Cardiac muscle cell (in vitro differentiated cells and primary cell): ENCODE measurements at places on chromosomes 3 and 15.

DNA sequence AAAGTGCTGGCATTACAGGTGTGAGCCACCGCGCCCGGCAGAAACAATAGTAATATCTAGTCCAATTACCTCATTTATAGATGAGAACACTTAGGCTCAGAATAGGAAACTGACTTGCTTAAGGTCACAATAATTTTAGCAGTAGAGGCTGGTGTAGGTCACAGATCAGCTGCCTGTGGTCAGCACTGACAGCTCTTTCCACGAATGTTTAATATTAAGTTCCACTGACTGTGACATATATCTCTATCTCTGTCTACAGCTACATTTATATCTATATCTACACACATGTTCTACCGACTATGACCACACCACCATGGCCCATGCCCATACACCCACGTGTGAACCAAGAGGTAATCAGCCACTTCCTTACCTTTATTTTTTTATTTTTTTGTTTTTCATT is 40.2 kb upstream of the DLG1 start:
- DNase-seq: no peak

GRCh38 chr3:161818106-161818505 is 321.5 kb downstream of the OTOL1 start:
- no peak for DNase-seq

DNA sequence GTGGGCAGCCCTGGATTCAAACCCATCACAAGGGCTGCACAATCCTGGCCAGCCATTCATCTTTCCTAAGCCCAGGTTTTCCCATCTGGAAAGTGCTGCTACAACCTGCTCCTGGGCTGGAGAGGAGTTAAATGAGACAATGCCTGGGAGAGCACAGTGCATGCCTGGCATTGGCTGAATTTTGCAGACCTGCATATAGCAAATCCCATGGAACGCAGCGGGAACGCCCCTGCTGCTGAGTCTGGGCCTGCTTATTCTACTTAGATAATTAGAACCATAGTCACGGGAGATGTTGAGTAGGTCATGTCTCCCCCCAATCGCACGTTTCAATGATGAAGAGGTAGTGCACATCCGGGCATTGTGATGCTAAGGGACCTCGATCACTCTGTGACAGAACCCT is 46.6 kb downstream of the ABTB1 start:
- DNase-seq: no peak

- DNase-seq: no peak
These were observed 205.6 kb downstream of the TP63 start for GRCh38 chr3:189836795-189837194.

- no peak for DNase-seq
These were observed 105.0 kb downstream of the FOXP1 start for GRCh38 chr3:71478568-71478967.

GRCh38 chr15:76190751-76191538 is 120.3 kb downstream of the ETFA start:
- peak; percentile 76 for DNase-seq

DNA sequence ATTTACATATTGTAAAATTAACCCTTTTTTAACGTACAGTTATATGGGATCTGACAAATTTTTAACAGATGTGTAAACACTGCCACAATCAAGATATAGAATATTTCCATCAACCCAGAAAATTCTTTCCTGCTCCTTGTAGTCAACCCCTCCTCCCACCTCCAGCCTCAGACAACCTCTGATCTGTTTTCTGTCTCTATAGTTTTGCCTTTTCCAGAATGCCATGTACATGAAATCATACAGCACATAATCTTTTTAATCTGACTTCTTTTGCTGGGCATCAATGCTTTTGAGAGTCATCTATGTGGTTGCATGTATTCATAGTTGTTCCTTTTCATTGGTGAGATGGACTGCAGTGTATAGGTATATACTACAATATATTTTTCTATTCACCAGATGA is 153.0 kb downstream of the SMAD6 start:
- DNase-seq: no peak

DNA sequence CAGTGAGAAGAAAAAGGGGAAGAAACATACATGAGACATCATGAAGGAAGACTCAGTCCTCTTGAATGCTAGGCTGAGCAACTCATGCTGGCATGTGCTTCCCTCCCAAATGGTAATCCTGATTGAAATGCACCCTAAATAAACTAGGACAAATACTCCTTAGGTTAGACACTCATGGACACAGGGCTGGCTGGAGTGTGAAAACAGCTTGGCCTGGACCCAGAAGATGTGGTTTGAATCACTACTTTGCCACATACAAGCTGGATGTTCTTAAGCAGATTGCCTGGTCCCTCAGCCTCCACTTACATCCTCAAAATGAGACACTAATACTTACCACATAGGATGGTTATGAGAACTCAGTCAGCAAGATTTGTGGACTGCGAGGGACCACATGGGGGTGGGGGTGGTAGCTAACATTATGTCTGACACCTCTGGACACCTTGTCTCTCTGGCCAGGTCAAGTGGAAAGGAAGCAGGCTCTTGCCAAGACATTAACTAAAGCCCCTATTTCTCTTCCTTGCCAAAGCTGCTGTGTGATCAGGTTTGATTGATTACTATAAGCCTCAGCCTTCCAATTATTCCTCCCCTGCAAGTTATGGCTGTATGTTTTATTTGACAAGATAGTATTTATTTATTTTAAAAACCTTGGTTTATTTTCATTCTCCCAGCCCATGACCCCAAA is 138.9 kb upstream of the SLC7A14 start:
- no peak for DNase-seq

DNA sequence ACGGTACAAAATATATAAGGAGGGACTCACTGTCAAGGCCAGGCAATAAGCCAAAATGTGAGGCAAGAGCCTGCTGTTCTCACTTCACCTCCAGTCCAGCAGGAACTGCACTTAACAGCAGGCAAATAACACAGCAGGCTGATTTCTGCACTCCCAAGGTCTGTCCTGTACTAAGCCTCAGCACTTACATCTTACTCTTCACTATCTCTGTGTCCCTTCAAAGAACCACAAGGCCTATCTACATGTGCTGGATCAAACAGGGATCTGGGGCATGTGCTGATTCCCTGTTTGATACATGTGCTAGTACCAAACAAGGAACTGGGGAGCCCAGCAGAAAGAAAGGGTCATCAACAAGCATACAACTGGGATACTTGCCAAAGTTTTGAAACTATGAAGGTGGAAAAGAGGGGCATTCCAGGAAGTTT is 22.2 kb downstream of the UACA start:
- DNase-seq: peak; percentile 70

- DNase-seq: peak; percentile 82
These were observed 115.2 kb upstream of the PDZRN3 start for GRCh38 chr3:73739791-73740453.

GRCh38 chr3:31546725-31547124 is 14.0 kb downstream of the STT3B start:
- DNase-seq: no peak

GRCh38 chr3:134337511-134338200 is 36.6 kb downstream of the AMOTL2 start:
- no peak for DNase-seq

DNA sequence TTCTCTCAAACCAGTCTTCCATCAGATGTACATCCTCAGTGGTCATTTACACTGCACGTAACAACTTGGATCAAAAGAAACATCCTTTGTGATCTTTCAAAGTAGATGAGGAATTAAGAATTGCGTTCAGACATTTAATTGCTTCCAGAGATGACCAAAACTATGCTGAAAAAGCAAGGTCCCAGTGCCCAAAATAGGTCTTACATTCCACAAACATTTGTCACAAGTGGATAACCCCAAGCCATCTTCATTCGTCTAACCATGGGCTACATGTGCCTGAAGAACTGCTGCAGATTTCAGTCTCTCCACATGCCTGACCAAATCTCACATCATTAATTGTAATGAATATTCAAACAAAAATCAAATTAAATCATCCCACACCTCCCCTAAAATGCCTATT is 273.6 kb downstream of the SHOX2 start:
- DNase-seq: no peak

GRCh38 chr3:126134219-126134975 is 46.0 kb downstream of the ALDH1L1 start:
- DNase-seq: peak; percentile 68

DNA sequence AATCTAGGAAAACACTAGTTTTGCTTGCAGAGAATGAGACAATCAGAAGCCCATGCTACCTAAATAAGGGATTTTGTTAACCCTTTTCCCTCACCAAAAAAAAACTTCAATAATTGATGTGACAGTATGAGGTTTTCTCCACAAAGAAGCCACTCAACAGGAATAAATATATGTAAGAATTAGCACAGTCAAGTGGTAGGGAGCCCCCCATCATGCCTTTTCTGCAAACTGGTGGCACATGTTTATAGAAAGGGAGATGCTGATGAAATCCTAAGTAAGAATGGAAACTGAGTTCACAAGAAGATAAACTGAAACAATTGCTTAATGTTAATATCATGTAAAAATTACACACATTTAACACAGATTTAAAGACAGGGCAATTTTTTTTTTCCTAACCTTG is 51.0 kb downstream of the PHC3 start:
- no peak for DNase-seq

DNA sequence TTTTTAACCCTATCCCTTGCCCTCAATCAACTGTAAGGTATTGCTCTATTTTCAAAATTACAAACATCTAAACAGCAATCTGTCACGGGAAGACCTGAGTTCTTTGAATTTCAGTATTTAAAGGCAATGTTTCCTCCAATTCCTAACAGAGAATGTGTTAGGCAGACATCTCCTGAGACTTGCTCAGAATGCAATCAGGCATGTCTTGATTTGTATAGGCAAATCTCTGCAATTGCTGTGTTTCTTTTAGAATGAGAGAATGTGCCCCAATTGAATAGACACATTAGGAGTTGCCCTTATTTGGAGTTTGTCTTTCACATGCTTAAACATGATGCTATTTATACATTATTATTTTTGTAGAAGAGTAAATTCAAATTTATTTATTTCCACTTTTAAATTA is 205.6 kb downstream of the CADM2 start:
- DNase-seq: no peak

DNA sequence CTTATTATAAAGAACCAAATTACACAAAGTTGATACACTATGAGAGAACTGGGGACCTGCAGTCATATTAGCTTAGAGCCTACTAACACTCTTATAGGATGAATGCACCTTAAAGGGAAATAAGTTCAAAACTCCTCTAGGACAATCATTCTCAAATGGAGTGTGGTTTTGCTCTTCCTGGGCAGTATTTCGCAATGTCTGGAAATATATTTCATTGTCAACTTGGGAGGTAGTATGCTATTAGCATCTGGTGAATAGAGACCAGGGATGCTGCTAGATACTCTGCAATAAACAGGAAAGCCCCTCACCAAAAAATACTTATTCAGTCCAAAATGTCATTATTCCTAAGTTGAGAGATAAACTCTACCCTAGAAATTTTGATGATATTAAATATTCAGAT is 451.4 kb upstream of the ARPP21 start:
- peak; percentile 32 for DNase-seq

GRCh38 chr15:39474657-39475056 is 106.2 kb upstream of the THBS1 start:
- DNase-seq: no peak

GRCh38 chr3:101862416-101863165 is 13.3 kb downstream of the NFKBIZ start:
- DNase-seq: peak; percentile 40

GRCh38 chr15:48647962-48648361 is 2.5 kb upstream of the FBN1 start:
- peak; percentile 37 for DNase-seq

- no peak for DNase-seq
These were observed 111.9 kb downstream of the ETFA start for GRCh38 chr15:76199106-76200082.

DNA sequence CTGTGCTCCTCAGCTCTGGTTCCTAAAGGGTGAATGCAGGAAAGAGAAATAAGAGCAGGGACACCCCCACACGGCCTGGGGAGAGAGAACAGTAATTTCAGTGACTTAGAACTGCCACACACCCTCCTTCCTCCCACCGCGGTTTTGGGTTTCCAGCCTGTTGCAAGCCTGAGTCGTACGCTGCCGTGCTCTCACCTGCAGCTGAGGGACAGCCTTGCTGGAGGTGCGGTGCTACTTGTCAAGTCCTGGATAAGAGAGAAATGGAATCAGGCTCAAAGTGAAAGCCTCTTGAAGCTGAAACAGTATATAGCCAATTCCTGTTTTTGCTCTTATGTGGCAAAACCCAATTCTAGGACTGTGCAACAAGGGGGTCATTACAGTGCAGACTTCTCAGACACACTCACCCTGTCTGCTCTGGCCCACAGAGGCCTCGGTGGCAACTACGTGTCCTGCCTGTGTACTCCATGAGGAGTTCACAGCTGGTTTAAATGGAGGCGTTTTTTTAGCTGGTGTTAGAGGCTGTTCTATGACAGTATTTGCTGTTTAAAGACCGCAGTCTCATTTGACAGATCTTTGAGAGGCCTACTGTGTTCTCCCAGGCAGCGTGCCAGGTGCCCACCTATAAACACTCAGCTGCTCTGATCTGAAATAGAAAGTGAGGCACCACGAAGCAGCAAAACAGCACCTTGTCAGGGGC is 42.9 kb downstream of the TBC1D2B start:
- DNase-seq: no peak

- no peak for DNase-seq
These were observed 22.2 kb downstream of the SEMA3G start for GRCh38 chr3:52422669-52423068.

DNA sequence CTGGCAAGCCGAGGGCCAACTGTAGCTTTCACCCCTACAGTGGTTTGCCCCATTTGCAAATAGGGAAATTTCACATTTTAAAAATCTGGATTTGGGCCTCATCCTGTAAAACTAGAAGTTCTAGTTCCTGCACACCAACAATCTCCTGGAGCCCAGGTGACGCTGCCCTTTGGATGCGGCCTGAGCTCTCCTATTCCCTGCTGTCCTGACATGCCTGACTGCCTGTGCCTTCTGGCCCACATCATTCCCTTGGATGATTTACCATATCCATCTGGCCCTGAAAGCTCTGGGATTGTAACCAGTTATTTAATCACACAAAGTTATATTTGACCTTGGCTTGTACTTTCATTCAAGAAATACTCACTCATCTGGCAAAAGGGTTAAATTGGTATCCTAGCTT is 272.3 kb downstream of the ARRDC4 start:
- DNase-seq: no peak

DNA sequence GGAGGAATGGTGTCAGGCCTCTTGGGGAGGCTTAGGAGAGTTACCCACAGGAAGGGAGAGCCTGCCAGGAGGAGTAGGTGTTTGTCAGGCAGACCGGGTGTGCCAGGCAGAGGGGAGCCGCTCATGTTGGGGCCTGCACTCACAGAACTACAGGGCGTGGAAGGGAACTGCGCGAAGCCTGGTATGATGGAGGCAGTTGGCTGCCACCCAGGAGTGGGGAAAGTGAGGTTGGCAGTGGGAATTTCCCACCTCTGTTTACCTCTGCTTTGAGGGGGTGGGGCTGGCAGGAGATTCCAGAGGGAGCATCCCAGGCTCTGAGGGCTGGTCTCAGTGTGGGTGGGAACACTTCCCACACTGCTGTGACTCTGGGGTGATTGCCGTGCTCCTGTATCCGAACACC is 99.9 kb downstream of the SLCO3A1 start:
- DNase-seq: no peak
